ENCODE measurements at places on chromosomes 13 and 19.

- no peak for DNase-seq
These were observed 1.3 kb upstream of the RDH8 start for GRCh38 chr19:10011974-10012373.

GRCh38 chr19:49936549-49936948 lies 7.2 kb upstream of the NUP62 start:
- DNase-seq, result no peak

DNA sequence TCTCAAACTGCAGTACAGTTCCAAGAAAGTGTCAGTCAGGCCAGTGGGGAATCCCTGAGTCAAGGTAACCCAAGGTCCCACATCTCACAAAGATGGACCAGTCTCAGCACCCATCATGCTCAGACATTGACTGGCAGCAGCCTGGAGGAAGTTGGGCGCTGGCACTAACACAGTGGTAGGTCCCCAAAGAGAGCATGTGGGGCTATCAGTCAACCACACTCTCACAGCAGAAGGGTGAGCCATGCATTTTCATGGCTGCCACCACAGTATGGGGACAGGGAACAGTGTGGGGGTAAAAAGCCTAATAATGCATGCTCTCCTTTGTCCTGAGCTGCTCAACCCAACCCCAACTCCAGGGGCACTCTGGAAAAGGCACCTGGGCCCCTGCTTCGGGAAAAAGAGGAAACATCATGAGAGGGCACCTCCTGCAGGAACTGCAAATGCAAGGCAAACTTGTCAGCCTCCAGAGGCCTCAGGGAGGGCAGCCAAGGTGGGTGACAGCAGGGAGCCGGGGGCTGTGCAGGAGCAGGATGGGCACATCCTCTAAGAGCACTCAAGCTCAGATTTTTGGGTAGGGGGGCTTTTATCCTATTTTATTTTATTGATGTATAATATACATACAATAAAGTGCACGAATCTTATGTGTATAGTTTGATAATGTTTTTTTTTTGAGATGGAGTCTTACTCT lies 9.5 kb upstream of the PLEKHF1 start:
- no peak for DNase-seq

GRCh38 chr13:50326271-50326670 lies 311.0 kb downstream of the KCNRG start:
- no peak for DNase-seq

GRCh38 chr13:23655321-23655720 lies 85.1 kb downstream of the TNFRSF19 start:
- DNase-seq, result no peak

- DNase-seq, result no peak
These were observed 4.6 kb downstream of the ZNF613 start for GRCh38 chr19:51931921-51932320.

GRCh38 chr13:110650436-110650835 lies 35.1 kb downstream of the NAXD start:
- DNase-seq, result no peak

DNA sequence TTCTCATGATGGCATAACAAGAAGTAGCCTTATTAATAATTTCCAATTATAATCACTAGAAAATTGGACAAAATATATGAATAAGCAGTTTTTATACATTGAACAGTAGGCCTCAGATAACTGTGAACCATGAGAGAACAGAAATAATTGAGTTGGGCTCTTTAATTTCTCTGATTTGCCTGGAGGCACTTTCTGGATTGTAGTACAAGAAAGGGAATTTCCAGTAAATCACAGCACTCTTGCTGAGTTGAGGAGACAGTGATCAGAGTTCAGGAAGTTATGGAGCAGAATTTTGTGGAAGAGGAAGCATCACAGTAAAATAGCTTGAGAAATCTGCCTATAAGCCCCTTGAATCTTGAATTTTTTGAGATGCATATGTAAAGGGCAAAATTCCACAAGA lies 216.2 kb downstream of the MAB21L1 start:
- no peak for DNase-seq

DNA sequence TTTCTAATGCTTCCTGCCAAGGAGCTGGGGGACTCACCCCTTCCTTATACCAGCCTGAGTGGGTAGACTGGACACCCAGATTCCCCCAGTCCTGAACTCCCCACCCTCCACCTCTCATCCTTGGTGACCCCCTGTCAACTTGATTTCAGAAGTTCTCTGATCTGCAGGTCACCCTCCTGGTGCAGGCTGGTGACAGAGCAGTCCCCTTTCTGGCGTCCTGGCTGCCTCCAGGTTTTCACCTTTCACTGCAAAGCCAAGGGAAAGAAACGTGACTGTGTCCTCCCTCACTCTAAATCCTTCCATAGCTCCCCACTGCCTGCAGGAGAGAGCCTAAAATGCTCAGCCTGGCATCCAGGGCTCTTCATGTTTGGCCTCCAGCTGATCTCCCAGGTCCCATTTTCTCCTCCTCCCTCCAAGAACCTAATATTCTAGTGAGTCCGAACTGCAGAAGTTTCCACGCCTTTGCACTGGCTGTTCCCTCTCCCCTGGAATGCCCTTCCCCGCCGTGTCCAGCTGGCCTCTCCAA lies 4.1 kb upstream of the MATK start:
- DNase-seq, result no peak

Data from activated CD4-positive, alpha-beta T cell treated with anti-CD3 and anti-CD28 coated beads for 24 hours (primary cell).